ENCODE measurements at places on chromosomes 12 and 14. TPM values are rescaled to one million over a fixed set of nuclear protein-coding genes. Genes with fewer than 3 reads are reported as not detected.

Gene GLS2
- total RNA-seq: 0.12 TPM

Gene PTPRQ
- total RNA-seq: 0.03 TPM

Gene ST8SIA1
- total RNA-seq: 0.06 TPM

Gene C12orf42
- total RNA-seq: not detected

Gene PAWR
- total RNA-seq: 59.9 TPM

Gene LRRIQ1
- total RNA-seq: 0.71 TPM

Gene RHOJ
- not detected for total RNA-seq

Data from A549 treated with CpdA at 1 μM for 4 hours (cell line).